ENCODE measurements at places on chromosomes 1 and 21.

DNA sequence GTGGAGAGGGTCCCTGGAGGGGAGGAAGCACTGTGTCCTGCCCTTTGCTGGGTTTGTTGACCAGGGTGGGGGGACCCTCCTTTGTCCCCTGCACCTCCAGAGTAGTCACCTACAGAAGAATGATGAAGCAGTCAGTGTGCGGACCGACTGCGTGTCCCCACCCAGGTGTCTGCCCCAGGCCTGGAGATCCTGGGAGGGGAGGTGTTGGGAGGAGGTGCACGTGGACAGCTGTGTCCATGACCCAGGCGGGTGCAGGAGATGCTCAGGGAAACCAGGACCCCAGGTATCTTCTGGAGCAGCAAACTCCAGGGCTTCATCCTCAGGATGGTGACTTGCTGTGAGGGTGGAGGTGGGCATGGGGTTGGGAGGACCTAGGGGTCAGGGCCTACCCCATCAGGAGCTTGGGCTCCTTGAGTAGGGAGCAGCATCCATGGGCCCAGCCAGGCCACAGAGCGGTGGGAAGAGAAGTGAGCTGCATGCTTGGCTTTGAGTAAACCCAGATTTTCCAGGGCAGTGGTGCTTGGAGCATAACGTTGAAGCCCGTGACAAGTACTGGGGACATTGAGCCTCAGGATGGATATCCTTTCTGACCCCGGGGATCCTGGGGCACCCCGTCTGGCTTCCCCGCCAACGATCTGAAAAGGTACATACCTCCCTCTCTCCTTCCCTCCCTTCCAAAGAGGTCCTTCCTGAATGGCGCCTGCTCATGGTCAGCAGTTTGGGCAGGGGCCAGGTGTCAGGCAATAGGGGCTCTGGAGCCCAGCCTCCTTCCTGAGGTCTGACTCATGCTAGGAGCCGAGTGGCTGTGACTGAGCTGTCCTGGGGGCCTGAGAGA is 13.7 kb downstream of the ACTRT2 start:
- DNase-seq, result no peak

- no peak for DNase-seq
Observed at GRCh38 chr1:156108057-156108456, 6.5 kb upstream of the LMNA start.

DNA sequence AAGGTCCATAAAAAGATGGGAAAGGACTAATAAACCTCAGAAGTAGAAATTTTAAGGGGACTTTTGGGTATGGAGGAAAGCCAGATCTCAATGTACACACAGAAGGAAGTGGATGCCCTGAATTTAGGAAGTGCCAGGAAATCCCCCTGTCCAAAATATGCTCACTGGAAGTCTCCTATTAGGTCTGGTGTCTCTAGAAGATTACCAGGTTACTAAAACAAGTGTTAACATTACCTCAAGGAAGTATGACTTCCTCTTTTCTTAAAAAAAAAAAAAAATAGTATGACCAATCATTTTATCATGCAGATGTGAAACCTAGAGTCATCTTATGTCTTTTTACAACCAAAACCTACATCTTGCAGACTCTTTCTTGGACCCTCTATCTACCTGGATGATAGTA is 30.7 kb downstream of the CD58 start:
- peak; percentile 20 for DNase-seq

DNA sequence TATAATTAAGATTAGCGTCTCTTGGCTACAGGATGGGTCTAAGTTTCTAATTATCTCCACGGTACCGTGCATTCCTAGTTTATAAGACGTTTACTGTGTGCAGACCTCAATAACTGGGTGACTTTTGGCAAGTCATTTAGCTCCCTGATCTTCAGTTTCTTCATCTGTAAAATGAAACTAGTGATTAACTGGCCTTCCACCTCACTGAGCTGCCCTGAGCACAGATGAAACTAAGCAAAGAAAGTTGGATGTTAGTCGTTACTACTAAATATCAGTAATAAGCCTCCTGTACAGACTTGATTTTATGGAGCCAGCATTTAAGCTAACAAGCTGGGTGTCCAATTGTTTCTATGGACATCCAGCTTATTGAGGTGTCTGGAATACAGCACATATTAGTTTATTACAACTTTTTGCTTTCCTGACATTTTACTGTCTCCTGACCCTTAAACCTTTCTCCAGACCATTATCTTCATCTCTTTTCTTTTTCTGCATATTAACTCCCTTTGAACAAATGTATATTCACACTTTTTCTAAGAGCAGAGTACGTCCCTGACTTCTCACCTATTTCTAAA is 1.1 kb downstream of the CR2 start:
- no peak for DNase-seq

Measured in immature natural killer cell (primary cell).